ENCODE measurements at places on chromosomes 6 and 20. TPM values are rescaled to one million over a fixed set of nuclear protein-coding genes. Genes with fewer than 3 reads are reported as not detected.

- peak; percentile 85 for DNase-seq
Measured at GRCh38 chr20:51750037-51750769, 18.0 kb downstream of the ATP9A start.

GRCh38 chr6:91667596-91667995 lies 1080.7 kb upstream of the MAP3K7 start:
- DNase-seq, result no peak

DNA sequence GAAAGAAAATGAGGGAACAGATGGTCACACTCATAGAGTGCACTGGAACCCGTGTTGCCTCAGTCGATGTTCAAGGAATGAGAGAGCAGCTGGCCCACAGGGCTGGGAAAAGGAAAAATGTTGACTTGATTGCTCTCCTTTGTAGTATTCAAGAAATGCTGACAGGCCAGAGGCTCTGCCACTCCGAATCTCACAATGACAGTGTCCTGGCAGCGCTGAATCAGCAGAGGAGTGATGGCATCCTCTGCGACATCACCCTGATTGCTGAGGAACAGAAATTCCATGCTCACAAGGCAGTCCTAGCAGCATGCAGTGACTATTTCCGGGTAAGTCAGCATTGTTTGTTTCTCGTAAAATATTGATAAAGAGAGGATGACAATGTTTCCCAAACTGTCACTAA lies 51.3 kb downstream of the KLHL32 start:
- DNase-seq, result no peak

- no peak for DNase-seq
Measured at GRCh38 chr6:72504406-72504805, 117.5 kb upstream of the KCNQ5 start.

GRCh38 chr6:142722012-142722411 lies 223.0 kb downstream of the HIVEP2 start:
- no peak for DNase-seq

DNA sequence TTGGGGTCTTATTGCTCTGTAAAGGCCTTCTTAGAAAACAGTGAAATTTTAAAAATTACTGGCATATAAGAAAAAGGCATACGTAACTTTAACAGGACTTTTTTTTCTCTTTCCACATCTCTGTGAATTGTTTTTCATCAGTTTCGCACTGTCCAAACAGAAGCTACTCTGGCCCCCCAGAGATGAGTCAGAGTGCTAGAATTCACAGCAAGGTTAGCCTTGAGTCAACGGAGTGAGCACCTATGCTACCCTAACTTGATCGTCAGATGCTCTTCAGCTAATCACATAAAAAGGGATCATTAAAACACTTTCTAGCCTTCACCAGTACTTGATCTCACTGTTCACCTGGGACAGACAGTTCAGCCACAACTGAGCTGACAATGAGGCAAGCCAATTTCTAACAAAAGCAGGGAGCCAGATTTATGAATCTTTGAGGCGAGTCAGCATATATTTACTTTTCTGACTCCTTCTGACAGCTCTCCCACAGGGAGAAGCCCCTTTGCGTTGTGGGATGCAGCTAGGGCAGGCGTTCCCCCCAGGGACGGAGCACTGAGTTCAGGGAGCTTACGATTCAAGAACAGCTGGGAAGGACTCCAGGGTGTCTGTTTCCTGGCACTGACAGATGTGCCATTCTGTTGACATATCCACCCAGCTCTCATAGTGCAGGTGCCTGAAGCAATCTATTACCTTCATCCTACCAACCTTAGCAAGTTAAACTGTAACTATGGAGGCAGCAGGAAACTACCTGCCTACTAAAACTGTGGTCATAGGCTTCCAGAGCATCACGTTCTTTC lies 46.4 kb upstream of the SPDEF start:
- no peak for DNase-seq

DNA sequence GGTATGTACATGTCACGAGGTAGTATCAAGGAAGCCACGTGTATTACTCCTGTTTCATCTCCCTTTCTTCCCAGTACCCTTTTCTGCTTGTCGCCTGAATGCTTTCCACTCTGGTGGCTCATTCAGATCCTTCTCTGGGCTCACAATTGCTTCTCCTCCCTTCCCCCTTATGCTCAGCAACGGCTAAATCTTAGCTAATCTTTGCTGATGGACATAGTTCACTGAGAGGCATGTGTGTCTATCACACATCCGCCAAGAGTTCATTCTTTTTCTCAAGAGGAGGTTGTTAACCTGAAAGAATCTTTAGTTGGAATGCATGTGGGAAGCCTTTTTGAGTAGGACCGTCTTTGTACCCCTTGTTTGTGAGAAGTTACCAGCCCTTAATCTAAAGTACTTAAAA lies 25.8 kb upstream of the MROH8 start:
- DNase-seq, result no peak

GRCh38 chr6:39366931-39367618 lies 44.6 kb upstream of the KCNK16 start:
- DNase-seq, result no peak

DNA sequence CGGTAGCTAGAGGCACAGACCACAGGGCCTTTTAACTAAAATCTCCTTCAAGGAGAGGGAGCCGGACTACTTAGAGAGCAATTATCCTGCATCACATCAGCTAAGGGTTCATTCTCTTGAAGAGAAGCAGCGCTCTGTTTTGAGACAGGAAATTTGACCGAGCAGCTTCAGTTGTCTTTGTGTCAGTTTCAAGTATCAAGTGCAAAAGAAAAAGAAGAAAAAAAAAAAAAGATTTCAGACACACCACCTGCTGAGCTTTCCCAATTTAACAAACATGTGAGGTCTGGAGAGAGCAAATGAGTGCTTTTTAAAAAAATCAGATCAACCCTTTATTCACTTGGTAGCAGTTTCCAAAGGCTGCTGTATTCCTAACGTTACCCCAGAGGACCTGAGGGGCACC lies 273.5 kb upstream of the POU3F2 start:
- no peak for DNase-seq

GRCh38 chr20:50286174-50286511 lies 95.5 kb downstream of the CEBPB start:
- DNase-seq, result no peak

The CEP43 gene
- polyA plus RNA-seq, result 17.8 TPM

The OR2H1 gene
- not detected for polyA plus RNA-seq

The DNMT3B gene
- 1.2 TPM for polyA plus RNA-seq

The EDN1 gene
- polyA plus RNA-seq, result 3.4 TPM

The NKAIN4 gene
- polyA plus RNA-seq, result 107 TPM

The FRS3 gene
- polyA plus RNA-seq, result 5.3 TPM

The GLP1R gene
- 0.13 TPM for polyA plus RNA-seq

The HEY2 gene
- polyA plus RNA-seq, result 4.2 TPM

The TUBB2B gene
- 46.1 TPM for polyA plus RNA-seq

Data from kidney (tissue), 22 donors.